Left renal pelvis (tissue), 4 donors: ENCODE measurements at places on chromosomes 2 and 18. TPM values are rescaled to one million over a fixed set of nuclear protein-coding genes. Genes with fewer than 3 reads are reported as not detected.

Gene PTPRM
- polyA plus RNA-seq = 99.4 TPM

Gene PRKAG3
- not detected for polyA plus RNA-seq

Gene LOXHD1
- 0.85 TPM for polyA plus RNA-seq

Gene ZFAND2B
- polyA plus RNA-seq = 25.0 TPM

Gene AGXT
- polyA plus RNA-seq = 0.15 TPM

Gene CYP27A1
- 10.6 TPM for polyA plus RNA-seq

Gene SERPINB12
- polyA plus RNA-seq = not detected

Gene CGREF1
- polyA plus RNA-seq = 6.5 TPM

Gene RAB31
- polyA plus RNA-seq = 27.0 TPM

Gene G6PC2
- polyA plus RNA-seq = not detected
